CD4-positive, CD25-positive, alpha-beta regulatory T cell (primary cell): ENCODE measurements at places on chromosomes 5 and 9.

- no peaks in the 10 kb centered on the region for H3K4me1 ChIP-seq
- H3K27ac ChIP-seq: no peak overlapping the region
- H3K36me3 ChIP-seq: no peaks in the 10 kb centered on the region
Observed at GRCh38 chr9:99593610-99594009, 228.1 kb upstream of the NR4A3 start.

- H3K36me3 ChIP-seq: no peaks in the 10 kb centered on the region
- H3K4me1 ChIP-seq: no peaks in the 10 kb centered on the region
- DNase-seq: no peak
- H3K4me3 ChIP-seq: no peak overlapping the region
Observed at GRCh38 chr5:142492781-142493281, 168.0 kb upstream of the SPRY4 start.

GRCh38 chr5:80837679-80838078 is 122.5 kb upstream of the RASGRF2 start:
- H3K4me3 ChIP-seq: no peak overlapping the region
- peaks cover 2% of the 10 kb centered on the region for H3K36me3 ChIP-seq
- DNase-seq: no peak
- H3K27me3 ChIP-seq: no peaks in the 10 kb centered on the region

DNA sequence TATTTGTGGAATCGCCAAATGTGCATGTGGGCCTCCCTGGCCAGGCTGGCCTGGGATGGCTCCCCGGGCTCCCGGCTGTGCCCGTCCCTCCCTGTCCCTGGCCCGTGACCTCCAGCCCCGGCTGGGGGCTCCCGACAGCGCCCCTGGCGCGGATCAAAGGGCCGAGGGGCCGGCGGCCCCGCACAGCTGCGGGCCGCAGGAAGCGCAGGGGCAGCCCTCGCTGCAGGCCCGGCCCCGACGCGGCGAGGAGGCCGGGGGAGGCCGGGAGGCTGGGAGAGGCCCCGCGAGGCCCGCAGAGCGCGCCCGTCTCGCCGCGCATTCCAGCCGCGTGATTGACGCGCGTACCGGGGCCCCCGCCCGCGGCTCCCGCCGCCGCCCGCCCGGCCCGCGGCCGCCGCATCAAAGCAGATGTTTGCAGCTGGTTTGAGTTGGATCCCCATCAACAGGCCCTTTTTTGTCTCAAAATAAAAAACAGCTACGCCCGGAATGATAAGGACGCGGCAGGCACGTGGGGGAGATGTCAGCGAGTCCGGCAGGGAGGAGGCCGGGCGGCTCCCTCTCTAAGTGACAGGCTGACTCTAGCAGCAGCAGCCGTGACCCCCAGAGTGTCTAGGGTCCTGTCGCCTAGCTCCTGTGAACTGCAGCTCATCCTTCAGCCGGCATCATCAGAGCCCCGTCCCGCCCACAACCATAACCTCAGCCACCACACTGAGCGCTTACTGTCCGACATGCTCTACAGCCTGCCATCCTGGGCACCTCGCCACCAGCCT is 69.4 kb downstream of the LMX1B start:
- no peaks in the 10 kb centered on the region for H3K36me3 ChIP-seq
- no peak for DNase-seq
- no peak overlapping the region for H3K4me3 ChIP-seq
- no peaks in the 10 kb centered on the region for H3K4me1 ChIP-seq
- H3K27ac ChIP-seq: no peak overlapping the region

DNA sequence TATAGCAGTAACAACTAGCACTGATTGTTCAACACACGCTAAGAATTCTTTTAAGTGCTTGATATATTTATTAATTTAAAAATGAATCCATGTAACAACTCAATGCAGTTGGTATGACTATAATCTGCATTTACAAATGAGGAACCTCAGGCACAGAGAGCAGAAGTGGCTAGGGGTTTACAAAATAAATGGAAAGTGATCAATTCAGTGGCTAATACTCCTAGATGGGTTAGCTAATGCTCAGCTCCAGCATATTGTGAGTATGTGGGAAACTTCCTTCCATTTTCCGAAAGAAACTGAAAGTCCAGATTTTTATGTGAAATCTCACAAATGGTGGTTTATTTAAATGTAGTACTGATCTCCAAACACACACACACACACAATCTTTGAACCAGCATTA is 128.0 kb downstream of the RFX3 start:
- no peaks in the 10 kb centered on the region for H3K27me3 ChIP-seq
- H3K27ac ChIP-seq: no peak overlapping the region
- DNase-seq: no peak

- no peaks in the 10 kb centered on the region for H3K36me3 ChIP-seq
- no peak overlapping the region for H3K4me3 ChIP-seq
- H3K4me1 ChIP-seq: no peaks in the 10 kb centered on the region
- no peak for DNase-seq
- no peaks in the 10 kb centered on the region for H3K27me3 ChIP-seq
Observed at GRCh38 chr9:87112656-87113055, 165.3 kb upstream of the GAS1 start.
